ENCODE measurements at places on chromosomes 7 and 10.
A peak's percentile ranks its signal among the peaks of the same experiment; 100 is the strongest.

- no peak for DNase-seq
Observed at GRCh38 chr10:63164166-63164623, 31.1 kb downstream of the NRBF2 start.

- DNase-seq = no peak
Observed at GRCh38 chr7:102305414-102306268, 19.0 kb downstream of the SH2B2 start.

GRCh38 chr7:151454305-151454704 is 14.4 kb upstream of the CRYGN start:
- no peak for DNase-seq

GRCh38 chr10:61188691-61189090 is 244.7 kb upstream of the RHOBTB1 start:
- no peak for DNase-seq

DNA sequence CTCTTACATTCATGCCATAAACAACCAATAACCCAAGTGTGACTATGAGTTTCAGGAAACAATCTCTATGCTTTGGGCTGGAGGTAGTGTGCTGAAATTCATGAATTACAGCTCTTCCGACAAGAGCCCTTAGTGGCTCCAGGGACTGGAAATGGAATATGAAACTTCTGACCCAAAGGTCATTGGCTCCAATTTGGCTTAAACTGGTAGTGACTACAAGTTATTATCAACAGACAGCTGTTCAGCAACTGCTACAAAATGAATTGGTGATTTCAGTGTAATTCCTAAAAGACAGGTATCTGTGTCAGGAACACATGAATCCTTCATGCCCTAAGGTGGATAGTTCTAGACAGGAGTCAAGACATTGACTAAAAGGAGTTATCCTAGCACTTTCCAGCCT is 745.4 kb downstream of the PHTF2 start:
- DNase-seq = no peak

DNA sequence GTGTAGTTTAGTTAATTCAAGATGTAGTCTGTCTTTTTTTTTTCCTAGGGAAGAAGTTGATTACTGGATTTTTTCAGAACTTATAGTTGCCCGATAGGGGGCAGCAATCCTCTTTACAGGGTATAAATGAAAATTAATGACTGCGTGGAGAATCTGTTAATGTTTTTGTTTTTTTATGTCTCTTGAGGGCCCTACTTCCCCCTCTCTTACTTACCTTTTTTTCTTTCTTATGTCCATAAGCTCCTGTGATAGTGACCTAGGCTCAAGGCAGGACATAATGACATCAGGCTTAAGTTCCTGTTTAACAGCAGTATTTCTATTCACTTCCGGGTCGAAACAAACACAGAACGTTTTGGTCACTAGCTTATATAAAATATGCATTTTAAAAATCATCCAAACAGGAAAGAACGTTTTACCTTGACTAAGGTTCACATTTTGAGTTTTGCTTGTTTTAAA is 18.8 kb downstream of the CDC123 start:
- no peak for DNase-seq

GRCh38 chr7:27188386-27189294 is 3.6 kb upstream of the HOXA11 start:
- DNase-seq = peak; percentile 88

DNA sequence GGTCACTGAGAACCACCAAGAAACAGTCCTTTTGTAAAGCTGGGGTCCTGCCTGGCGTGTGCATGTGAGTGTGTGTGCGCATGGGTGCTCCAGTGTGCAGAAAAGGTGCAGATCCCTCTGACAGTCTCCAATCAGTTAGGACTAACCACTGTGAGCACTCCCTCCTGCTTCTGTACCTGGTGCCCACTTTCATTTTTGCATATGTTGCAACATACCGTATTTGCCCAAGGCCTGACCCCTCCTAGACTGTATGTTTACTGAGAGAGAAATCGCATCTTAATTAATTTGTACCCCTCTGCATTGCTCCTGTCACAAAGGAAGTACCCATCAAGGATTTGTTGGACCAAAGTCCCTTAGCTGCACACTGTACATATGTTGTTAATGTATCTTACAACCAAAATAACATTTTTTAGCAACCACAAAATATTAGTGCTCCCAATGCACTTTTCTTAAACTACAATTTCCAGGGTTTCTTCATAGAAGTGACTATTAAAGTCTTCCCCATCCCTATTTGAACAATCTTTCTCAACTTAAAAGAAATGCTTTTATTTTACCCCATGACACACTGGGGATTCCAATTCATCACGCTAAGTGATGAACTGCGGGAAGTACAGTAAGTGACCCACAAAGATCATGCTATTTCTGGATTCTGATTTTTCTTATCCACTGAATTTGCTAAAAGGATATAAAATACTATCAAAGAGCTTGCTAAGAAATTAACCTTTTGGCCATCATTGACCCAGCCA is 16.6 kb downstream of the PAXIP1 start:
- DNase-seq = no peak

DNA sequence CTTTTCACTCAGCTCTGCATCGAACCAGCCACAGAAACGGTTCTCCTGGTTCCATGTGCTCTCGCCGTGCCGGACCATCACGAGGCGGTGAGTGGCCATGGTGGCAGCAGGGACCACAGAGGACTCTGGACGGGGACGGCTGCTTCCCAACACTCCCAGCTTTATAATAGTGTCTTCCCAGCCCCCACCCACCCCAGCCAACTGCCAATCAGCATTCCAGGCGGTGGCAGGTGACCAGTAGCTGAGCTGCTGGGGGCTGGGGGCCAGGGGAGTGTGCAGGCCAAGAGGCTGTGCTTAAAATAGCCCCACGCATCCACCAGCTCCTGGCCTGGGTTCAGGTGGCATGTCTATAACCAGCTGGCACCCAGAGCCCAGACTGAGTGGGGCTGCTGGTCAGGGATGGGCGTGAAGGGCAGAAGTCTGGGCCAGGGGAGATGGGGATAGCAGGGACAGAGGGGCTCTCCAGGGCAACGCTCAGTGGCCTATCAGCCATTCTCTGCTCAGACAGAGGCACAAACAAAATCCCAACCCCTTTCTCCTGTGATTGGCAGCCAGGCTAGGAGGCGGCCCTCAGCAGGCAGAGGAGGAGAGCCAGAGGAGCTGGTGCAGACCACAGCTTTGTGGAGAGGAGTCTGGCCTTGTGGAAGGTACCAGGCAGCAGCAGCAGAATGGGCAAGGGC is at the start of gene PGAM2:
TSS of gene PGAM2 (minus strand) at position 137 of the 680 bp plus-strand sequence. CDS start at position 99, 38 bp downstream.
- DNase-seq = peak; percentile 79

DNA sequence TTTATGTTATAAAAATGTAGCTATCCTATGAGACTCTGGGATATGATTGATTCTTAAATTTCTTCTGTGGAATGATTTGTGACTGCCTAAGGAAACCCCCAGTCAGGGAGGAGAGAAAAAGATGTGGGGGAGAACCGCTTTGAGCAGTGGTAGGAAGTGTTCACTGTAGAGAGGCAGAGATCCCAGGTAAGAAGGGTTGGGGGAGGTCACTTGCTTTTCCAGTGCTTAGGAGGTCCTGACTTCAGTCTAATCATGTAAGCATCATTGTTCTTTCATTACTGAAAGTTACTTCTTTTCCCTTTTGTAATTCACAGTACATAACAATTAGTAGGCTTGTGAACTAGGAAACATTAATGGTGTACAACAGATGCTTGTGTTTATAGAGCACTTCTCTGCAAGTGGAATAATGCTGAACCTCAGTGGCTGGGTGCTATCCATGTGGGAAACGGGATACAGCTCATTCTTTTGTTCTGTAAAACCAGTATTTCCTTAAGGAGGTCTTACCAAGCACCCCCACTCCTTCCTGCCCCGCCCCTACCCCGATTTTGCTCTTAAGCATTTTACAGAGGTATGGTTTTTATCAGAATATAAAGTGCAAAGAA is 165.4 kb downstream of the ST7 start:
- no peak for DNase-seq

- peak; percentile 91 for DNase-seq
Observed at GRCh38 chr7:151271699-151272355, 23.3 kb upstream of the SMARCD3 start.

DNA sequence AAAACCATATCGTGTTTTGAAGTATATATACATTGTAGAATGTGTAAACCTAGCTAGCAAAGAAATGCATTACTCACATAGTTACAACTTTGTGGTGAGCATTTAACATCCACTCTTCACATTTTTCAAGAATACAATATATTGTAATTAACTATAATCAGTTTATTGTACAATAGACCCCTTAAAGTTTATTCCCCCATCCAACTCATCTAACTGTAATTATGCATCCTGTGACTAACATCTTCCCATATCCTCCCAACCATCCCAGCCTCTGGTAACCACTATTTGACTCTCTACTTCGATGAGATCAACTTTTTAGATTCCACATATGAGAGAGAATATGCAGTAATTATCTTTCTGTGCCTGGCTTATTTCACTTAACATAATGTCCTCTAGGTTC is 526.4 kb downstream of the KIF20B start:
- no peak for DNase-seq

- DNase-seq = no peak
Observed at GRCh38 chr7:146002431-146003078, 114.0 kb upstream of the CNTNAP2 start.

DNA sequence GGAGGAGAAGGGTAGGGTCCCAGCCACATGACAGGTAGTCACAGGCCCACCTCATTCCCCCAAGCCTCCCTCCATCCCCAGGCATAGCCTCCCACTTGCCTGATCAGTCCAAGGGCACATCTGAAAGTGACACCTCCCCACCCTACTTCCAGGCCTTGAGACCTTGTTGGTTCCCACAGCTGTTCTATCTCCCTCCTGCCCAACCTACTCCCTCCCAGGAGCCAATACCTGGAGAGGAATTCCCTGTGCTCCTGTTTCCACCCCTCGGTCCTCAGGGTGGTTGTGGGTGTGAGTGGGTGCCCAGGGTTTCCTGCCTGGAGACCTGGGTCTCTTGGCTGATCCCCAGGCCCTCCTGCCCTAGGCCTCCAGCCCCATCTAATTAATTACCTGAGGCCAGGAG is 11.6 kb upstream of the IMPDH1 start:
- no peak for DNase-seq

DNA sequence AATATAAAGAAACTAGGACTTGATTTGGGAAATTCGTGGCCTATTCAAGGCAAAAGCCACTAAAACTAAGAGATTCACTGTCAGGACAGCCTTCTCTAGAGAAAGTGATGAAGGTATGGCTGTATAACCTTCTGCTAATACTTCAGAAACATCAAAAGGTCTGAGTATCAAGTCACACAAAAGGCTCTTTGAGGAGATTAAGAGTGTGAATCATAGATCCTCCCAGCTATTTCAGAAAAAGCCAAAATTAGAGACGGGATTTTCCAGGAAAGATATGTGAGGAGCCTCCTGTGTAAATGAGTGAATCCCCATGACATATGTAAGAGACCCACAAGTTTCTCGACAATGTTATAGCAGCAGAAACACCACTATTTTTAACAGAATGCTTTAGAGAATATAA is 56.2 kb downstream of the UBE3C start:
- no peak for DNase-seq

DNA sequence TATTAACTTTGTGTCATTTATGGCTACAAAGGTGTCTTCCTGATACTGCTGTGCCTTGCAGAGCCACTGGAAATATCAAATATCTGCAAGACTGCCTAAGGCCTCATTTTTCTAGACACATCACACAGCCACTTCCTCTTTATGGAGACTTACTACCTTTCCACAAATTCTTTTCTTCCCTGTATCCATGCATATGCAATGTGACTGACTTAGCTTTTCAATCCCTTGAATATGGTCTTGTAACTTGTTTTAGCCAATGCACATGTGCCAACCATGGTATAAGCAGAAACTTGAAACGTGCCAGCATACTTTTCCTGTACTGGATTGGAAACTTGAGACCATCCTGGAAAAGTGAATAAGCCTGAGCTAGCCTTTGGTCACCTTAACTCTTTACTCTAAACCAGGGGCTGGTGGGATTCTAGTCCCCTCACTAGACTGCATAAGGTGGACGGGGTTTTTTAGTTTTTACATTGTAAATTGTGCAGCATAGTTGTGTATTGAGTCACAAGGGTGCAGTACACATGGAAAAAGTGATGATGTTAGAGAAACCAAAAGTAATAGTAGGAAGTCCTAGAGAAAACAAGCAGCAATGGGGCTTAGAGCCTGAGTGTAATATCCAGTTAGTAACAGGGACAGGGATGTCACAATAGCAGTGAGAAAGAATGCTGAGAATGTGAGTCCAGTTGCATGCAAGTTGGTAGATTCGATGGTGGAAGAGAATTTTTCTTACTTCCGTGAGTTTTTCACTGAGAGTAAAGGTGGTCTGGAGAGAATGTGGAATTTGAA is 879.5 kb downstream of the SORCS1 start:
- no peak for DNase-seq

DNA sequence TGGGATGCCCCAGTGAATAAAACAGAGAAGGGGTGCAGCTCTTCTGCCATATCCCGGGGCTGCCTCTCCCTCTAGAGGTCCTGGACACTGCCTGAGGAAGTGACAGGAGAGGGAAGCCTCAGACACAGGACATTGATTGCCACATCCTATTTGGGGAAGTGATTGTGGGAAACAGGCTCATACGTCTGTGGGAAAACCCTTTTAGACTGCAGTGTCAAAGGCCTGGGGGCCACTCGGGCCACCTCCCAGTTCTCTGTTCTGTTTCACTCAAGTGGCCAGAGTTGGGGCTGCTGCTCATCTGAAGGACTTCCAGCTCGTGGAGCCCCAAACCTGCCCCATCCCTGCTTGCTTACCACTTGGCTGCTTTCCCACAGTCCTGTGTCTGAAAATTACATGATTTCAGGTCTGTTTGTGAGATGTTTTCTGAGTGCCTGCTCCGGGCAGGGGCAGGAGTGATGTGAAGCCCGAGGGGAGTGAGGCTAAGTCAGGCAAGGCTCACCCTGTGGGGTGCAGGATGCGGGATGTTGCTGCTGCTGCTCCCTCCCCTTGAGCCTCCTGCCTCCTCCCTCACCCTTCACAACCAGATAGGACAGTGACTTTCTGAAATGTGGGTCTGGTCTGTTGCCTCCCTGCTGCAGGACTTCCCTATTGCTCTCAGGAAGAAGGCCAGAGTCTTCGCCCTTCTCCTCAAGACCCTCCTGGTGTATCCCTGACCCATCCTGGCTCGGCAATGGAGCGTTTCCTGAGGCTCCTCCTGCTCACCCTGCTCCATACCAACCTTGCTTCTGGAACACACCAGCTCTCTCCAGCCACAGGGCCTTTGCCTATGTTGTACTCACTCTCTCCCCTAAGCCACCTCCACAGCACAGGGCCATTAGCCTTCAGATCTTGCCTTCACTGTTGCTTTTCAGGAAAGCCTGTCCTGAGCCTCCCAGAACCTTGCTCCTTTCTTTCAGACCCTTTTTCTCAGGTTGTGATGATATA is 58.4 kb downstream of the NEURL1 start:
- DNase-seq = peak; percentile 65

DNA sequence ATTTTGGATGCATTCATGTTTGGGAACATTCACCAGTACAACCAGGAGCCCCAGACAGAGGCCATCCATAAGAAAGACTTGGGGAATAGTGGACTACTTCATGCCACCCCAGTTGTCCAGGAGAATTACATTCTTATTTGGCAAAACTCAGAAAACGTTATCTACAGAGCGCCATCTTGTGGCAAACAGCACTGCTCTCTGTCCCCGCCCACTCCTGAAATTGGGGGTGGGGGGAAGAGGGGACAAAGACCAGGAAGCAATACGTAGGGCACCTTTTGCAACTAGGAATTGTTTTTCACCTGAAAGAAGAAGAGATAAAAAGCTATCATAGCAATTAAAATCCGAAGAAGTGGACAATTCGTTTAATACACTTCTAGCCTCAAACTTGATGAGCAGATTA is 134.6 kb upstream of the MGMT start:
- no peak for DNase-seq

Measured in sigmoid colon (tissue), 7 donors.